ENCODE measurements at places on chromosomes 2 and 18. TPM values are rescaled to one million over a fixed set of nuclear protein-coding genes. Genes with fewer than 3 reads are reported as not detected.

The OTOS gene
- total RNA-seq: not detected

The SFT2D3 gene
- 7.1 TPM for total RNA-seq

The TMEM17 gene
- 3.2 TPM for total RNA-seq

The GKN2 gene
- 3.4 TPM for total RNA-seq

DNA sequence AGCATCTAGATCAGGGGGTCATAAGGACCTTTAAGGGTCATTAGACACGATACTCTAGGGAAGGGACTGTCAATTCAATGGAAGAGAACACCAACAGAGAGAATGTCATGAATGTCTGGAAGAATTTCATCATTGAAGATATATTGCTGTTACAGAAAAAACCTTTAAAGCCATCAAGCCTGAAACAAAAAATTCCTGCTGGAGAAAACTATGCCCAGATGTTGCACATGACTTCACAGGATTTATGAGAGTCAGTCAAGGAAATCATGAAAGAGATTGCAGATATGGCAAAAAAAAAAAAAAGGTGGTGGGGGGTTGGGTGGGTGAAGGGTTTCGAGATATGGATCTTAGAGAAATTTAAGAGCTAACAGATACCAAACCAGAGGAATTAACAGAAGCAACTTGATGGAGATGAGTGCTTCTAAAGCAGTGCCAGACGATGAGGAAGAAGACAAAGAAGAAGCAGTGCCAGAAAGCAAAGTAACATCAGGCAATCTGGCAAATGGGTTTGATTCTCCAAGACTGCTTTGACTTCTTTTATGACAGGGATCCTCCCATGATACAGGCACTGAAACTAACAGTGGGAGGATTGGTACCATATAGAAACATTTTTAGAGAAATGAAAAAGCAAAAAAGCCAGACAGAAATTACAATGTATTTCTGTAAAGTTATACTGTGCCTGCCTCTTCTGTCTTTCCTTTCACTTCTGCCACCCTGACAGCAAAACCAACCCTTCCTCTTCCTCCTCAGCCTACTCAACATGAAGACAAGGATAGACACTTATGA lies 28.5 kb downstream of the MAP4K3 start:
- DNase-seq: no peak

- no peak for DNase-seq
These were observed 15.5 kb upstream of the PTMA start for GRCh38 chr2:231692847-231693246.

- DNase-seq: no peak
These were observed 207.4 kb upstream of the SYT4 start for GRCh38 chr18:43484710-43485109.

- no peak for DNase-seq
These were observed 343.4 kb downstream of the GPD2 start for GRCh38 chr2:156779416-156780120.

DNA sequence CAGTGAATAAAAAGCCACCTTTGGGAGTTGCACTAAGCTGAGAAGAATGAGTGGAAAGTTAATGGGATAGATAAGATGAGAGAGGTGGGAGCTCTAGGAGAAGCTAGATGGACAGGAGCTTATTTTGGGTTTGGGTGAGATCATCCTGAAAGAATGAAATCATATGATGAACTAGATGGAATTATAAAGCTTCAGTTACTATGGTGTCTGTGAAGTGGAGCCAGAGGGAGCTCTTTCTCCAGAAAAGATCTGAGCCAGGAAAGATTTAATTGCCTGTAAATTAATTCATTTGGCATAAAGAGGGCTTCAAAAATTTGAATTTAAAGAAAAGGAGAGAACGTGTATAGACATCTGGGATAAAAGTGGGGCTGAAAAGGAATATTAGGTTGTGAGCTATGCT lies 10.3 kb downstream of the DNAH6 start:
- DNase-seq: no peak

DNA sequence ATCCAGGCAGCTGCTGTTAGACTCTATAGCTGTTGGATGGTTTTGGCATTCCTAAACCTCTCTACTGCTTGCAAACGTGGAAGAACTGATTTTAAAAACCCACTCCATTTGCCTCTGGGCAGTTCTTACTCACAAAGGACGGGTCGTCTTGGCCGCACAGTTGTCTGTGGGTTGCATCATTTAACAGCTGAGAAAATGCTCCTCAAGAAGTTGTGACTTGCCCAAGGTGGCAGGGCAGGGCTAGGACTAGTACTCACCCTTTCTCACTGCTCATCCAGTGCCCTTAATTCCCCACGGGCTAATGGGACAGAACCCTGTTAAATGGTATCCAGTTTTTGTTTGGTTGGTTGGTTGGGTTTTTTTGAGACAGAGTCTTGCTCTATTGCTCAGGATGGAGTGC lies 997 bp upstream of the DRC1 start:
- DNase-seq: no peak

GRCh38 chr2:69203166-69203985 lies 183.7 kb downstream of the GFPT1 start:
- DNase-seq: no peak

GRCh38 chr2:59150217-59150849 lies 909.2 kb upstream of the FANCL start:
- DNase-seq: no peak

DNA sequence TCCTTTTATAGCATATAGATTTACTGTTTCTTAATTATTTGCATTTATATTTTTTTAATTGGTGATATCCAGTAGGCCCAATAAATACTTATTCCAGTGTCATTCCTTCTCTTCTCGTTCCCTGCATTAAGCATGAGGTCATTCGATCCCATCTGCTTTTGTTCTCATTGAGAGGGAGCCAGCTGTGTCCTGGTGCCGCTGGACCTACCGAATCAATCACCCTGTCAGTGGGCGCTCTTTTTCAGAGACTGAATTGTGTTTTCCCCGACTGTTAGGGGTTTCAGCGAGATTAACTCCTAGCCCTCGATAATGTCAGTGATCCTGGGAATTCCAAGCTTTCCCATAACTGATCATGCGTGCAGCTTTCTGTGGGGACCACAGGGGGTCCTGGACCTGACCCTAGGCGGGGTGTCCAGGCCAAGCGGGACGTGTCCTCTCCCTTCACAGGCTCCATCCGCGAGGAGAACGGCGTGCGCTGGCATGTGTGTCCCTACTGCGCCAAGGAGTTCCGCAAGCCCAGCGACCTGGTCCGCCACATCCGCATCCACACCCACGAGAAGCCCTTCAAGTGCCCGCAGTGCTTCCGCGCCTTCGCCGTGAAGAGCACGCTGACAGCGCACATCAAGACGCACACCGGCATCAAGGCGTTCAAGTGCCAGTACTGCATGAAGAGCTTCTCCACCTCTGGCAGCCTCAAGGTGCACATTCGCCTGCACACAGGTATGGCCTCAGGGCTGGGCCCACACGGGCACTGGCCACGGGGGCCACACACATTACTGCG lies 72.4 kb downstream of the ZNF236 start:
- no peak for DNase-seq
